ENCODE measurements at places on chromosomes 16 and 17.

- no peak for DNase-seq
These were observed 33.2 kb upstream of the TEX2 start for GRCh38 chr17:64296246-64296645.

DNA sequence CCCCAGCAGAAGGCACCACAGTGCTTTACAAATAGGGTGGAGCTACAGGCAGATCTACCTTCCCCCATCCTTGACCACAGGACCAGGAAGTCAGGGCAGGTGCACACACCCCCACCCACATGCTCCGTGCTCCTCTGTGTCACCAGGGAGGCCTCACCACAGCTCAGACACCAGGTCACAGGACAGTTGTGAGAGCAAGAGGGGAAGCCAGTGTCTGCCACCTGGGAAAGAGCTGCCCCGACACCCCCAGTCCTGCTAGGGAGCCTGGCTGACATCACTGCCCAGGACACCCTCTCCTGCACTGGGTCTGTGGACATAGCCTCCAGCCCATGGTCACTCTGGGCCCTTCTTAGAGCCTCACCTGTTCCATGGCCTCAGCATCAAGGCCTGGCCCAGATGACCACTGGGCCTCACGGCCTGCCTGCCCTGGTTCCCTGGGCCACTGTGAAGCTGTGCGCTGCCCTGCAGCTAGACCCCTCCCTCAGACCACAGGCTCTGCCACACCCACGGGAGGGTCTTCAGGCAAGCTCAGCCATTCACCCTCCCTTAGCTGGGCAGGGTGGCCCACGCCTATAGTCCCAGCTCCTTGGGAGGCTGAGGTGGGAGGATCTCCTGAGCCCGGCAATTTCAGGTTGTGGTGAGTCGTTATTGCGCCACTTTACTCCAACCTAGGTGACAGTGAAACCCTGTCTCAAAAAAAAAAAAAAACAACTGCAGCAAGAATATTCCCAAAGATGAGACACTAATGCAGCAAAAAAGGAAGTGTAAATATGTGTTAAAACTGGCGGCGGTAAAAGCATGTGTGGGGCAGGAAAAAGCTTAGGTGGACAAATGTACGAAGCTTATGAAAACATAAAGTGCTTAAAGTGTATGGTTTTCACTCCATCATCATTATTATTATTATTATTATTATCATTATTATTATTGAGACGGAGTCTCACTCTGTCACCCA, 14.2 kb downstream of the POLR3K start:
- DNase-seq = no peak

GRCh38 chr16:27539120-27539519, 10.6 kb downstream of the GTF3C1 start:
- no peak for DNase-seq

- peak; percentile 24 for DNase-seq
These were observed 578 bp downstream of the RAC3 start for GRCh38 chr17:82031885-82032627.

DNA sequence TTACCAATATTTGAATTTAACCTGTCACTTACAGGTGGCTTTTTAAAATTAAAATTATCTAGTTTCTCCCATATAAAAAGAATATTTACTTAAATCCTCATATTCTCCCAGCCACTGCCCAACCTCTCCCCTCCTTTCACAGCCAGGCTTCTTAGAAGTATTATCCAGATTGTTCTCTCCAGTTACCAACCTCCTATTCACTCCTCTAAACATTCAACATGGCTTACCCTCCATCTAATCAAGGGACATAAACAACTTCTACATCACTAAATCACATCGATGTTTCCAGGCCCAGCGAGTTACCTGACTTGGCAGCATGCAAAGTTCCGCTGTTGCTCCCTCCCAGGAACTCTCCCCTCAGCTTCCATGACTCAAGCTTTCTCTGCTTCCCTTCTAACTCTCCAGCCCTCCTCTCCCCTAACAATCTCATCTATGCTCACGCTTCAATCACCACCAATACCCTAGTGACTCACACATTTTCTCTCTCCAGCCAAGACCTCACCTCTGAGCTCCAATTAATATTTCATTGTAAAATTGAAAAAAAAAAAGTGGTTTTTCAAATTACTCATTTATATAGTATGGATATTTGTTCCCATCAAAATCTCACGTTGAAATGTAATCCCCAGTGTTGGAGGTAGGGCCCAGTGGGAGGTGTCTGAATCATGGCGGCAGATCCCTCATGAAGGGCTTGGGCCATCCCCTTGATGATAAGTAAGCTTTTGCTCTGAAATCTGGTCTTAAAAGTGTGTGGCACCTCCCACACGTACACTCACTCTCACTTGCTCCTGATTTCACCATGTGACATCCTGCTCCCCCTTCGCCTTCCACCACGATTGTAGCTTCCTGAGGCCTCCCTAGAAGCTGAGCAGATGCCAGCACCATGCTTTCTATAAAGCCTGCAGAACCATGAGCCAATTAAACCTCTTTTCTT, 88.5 kb downstream of the HELZ start:
- no peak for DNase-seq
